ENCODE measurements at places on chromosomes 5 and 9.

GRCh38 chr5:1125030-1125357 lies 13.1 kb upstream of the SLC12A7 start:
- no peak for DNase-seq

- DNase-seq: no peak
Measured at GRCh38 chr5:7650755-7651154, 200.2 kb downstream of the CFAP90 start.

- no peak for DNase-seq
Measured at GRCh38 chr9:36665387-36665786, 92.7 kb downstream of the MELK start.

- no peak for DNase-seq
Measured at GRCh38 chr9:29339387-29339786, 1766.1 kb upstream of the C9orf72 start.

DNA sequence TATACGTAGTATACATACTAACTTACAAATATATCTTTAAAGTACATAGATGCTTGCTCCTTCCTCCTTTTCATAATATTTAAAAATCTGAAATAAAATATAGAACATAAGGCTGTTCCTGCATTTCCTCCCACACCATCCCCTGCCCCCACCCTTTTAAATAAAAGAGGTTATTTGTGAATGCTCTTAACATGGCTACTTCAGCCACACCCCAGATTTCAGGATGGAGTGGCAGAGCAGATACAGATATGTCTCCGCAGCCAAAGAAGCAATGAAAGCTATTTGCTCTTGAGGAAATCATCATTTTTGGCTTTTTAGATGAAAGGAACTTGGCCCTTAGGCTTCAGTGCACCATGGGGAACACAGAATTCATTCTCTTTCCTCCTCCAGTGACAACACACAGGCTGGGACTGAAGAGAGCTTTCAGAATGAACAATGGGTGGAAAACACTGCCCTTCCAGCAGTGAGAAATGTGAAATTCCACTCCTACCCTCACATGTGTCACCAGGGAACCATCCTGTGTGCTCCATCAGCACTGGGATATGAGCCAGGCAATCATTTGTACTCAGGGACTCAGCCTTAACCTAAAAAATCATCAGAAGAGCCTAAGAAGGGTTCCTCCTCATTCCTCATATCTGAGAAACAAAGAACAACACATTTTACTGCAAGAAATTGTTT lies 134.3 kb downstream of the PPP2R2B start:
- DNase-seq: no peak

- no peak for DNase-seq
Measured at GRCh38 chr9:117644932-117645636, 59.1 kb upstream of the TLR4 start.

DNA sequence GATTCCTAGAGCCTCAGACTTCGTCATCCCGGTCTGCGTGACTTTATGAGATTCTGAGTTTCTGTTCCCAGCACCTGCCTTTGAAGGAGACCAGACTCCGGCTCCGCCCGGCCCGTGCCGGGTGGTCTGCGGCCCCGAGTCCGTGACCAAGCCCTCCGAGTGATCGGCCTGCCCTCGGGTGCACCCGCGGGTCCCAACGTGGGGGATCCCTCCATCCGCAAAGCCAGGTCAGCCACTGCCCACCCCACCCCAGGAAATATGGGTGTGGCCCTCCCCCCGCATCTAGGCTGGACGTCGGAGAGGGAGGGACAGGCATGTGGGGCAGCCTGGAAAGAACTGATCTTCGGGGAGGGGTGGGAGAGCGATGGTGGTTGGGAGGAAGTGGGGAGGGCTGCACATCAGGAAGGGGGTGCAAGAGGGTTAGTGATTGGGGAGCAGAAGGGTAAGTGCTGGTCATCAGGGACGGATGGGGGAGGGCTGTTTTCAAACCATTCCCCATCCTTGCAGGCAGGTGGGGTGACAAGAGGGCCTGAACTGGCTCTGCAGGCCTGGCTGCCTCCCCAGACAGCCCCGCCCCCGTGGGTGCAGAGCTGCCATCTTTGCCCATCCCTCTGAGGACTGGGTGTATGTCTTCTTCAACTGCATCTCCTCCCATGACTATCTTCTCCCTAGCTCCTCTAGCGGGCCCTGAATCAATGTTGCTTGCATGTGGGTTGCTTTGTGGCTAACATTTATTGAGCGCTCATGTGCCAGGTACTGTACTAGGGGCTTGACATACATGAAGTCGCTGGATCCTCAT lies 747 bp downstream of the LRSAM1 start:
- DNase-seq: no peak

DNA sequence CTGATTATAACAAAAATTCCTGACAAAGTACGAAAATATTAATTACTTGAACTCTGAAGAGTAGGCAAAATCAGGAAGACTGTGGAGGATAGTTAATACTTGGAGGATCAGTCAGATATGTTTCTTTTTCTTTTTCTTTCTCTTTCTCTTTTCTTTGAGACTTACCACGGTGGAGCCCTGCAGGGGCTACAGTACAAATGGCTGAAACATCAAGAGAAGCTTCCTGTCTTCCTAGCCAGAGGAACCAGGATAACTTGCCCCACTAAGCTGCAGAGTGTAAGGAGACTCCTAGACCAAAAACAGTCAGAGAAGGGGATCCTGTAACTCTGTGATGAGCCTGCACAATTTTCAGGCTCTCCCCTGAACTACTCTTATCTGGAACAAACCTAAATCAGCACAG lies 324.6 kb upstream of the TYRP1 start:
- DNase-seq: no peak

GRCh38 chr5:132661231-132662003 lies 3.4 kb downstream of the IL13 start:
- no peak for DNase-seq

DNA sequence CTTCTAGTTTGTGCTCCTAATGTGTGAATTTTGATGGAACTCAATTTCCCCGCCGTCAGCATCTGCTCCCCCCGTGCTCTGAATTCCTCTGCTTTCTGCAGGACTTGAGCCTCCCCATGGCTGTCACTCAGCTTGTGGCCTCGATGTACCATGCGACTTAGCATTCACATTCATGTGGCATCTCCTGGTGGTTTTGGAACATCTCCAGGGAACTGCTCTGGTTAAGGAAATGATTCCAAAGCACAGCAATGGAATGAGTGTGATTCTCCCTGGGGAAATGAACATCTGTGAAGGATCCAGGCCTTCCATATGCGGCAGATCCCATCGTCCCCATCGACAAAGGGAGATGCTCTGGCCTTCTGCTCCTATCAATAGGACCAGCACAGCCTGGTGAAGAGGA lies 119.0 kb downstream of the ENTREP1 start:
- DNase-seq: no peak

DNA sequence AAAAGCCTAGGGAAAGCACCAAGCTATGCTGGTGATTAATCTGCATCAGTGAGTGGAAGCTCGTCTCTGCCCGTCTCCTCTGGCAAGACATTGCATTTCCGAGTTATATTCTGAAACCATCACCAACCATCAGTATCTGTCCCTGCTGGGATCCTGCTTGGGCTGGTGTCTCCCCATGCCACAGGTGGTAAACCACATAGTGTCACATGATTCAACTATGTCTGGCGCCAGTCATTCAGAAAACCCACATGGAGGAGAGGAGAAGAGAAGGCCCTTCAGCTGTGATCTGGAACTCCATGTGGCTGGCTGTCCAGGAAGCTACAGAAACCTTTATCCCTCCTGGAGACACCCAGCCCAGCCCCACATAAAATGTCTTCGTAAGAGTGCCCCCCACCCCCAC lies 4.8 kb downstream of the IL9 start:
- no peak for DNase-seq

GRCh38 chr5:177064500-177065277 lies 22.0 kb upstream of the FGFR4 start:
- DNase-seq: no peak

DNA sequence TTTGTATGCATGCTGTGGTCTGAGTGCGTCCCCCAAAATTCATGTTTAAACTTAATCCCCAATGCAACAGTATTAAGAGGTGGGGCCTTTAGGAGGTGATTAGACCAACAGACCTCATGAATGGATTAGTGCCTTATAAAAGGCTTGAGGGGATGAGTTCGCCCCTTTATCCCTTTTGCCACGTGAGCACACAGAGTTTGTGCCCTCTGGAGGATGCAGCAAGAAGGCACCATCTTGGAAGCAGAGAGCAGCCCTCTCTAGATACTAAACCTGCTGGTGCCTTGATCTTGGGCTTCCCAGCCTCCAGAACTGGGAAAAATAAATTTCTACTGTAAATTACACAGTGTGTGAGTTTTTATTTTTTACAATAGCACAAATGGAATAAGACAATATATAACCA lies 177.1 kb upstream of the SPRY4 start:
- DNase-seq: no peak

Measured in H1 (cell line).